ENCODE measurements at places on chromosomes 1 and 21.

DNA sequence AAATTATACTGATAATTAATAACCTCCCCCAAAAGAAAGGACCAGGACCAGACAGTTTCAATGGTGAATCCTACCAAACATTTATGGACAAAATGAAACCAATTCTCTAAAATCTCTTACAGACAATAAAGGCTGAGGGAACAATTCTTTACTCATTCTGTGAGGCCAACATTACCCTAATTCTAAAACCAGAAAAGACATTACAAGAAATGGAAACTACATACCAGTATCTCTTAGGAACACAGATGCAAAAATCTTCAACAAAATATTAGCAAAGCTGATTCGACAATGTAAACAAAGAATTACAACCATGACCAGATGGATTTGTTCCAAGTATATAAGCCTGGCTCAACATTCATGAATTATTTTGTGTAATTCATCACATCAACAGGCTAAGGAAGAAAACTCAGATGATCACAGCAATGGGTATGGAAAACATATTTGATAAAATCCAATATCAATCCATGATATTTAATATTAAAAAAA is 8.6 kb downstream of the TMED5 start:
- DNase-seq = no peak

GRCh38 chr1:8702850-8703810 is 114.3 kb downstream of the RERE start:
- peak; percentile 95 for DNase-seq

- no peak for DNase-seq
Measured at GRCh38 chr1:212305342-212305741, 20.1 kb downstream of the PPP2R5A start.

- no peak for DNase-seq
Measured at GRCh38 chr1:22127731-22128130, 15.2 kb downstream of the WNT4 start.

DNA sequence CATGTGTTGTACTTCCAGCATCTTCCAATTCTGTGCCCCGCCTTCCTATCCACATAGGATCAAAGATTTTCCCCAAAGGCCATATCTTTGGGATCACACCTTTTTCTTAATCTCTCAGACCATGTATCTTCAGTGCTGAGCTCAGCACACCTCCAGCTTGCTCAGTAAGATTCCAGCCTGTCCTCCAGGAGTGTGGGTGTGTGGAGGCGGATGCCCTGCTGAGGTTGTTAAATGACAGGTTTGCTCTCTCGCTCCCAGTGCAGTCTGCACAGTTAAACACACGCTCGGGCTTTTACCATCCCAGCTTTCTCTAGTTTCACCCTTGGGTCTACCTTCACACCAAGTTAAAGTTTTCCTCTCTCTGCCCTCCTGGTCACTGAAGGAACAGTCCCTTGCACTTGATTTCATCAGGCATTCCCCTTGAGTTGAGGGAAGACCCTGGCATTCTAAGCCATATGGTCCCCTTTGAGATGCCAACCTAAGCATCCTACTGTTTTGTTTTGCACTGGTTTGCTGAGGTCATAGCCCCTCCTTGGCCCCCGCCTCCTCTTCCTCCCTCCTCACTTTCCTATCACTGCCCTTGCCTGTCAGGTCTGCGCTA is 13.7 kb downstream of the MYOG start:
- peak; percentile 5 for DNase-seq

Data from sigmoid colon (tissue), 7 donors.